ENCODE measurements at places on chromosomes 11 and 22.

DNA sequence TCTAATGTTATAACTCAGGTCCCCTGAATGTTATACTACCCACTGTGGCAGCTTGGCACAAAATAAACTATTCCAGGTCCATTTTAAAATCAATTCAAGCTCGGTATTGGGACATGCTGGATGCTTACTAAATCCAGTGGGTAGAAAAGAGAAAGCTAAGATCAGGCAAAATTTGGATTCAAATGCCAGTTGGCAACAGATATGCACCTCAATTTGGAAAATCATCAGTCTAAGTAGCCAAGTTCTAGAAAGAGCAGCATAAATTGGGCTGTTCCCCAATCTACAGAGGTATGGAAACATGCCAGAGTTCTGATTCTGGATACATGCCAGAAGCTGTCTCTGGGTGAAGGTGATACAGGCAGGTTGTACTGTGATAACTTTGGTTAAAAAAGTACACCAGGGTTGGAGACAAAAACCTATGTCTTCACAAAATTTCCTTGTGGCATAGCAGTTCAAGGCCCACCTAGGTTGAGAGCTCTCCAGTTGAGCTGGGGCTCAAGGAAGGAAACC is 427.8 kb downstream of the LRRC4C start:
- no peak for DNase-seq

DNA sequence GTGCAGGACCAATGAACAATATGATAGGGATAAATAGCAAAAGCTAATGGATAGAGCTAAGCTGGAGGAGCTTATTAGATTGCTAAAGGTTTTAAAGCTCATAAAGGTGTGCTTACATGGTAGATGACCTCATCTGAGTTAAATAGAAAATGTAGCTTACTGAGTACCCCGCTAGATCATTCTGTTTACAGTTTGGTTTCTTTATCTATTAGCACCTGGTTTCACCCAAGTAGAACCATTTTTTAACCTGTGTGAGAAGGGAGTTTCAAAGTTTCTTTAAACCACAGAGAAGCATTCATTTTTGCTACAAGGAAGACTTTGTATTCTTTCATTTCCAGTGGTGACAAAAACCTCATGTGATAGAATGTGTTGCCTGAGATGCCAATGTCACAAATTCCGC is 1778.0 kb downstream of the LRRC4C start:
- DNase-seq, result no peak

DNA sequence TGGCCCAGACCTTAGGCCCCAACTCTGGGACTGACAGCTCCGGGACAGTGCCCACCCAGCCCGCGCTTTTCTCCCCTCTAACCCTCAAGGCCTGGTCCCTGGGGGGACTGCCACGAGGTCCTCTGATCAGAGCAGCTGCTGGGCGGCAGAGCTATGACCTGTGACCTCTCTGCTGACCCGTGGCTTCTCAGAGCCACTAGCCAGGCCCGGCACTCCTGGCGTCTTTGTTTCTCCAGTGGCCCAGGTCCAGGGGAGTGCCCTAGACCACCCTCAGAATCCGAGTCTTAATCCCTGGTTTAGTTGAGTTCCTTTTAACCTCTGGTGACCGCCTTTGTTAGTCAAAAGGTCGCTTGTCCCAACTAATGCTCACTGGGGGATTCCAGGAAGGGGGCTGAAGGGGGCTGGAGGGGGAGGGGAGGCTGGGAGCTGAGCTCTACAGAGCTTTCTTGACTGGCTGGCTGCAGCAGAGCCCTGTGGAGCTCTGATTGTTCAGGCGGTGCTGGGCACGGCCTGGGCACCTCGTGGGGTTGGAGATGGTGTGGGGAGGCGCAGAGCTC is 1.2 kb downstream of the FBLN1 start:
- no peak for DNase-seq

DNA sequence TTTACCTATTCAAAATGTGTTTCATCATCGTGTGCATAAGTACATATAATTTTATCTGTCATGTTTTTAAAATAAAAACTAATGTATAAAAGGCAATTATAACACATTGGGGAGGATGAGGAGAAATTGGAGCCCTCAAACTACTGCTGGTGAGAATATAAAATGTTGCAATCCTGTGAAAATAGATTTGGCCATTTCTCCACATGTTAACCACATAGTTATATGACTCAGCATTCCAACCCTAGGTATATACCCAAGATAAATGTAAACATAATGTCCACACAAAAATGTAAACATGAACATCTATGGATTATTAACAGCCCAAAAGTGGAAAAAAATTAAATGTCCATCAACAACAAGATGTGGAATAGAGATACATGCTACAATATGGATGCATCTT is 928.0 kb upstream of the FAT3 start:
- DNase-seq, result peak; percentile 2

GRCh38 chr11:105245781-105246315 is 106.3 kb upstream of the CARD18 start:
- DNase-seq, result no peak

GRCh38 chr22:19764636-19765476 is 4.3 kb downstream of the TBX1 start:
- no peak for DNase-seq

DNA sequence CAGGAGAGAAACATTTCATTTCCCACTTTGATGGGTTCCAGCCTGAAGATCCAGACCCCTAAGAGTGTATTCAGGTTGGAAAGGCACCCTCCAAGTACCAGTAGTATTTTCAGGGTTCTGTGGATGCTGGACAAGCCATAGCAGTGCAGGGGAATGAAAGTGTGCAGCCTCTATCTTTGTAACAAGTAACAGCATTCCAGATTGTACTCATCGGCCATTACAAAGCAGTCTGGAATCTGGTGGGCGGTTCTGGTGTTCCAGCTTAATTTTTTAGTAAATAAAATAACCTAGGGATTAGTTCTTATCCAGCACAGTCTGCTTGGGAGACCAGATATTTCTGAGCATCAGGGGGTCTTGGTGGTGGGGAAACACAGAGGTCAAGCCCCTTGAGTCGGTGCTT is 22.6 kb downstream of the APLNR start:
- peak; percentile 68 for DNase-seq
